Activated CD4-positive, alpha-beta T cell treated with anti-CD3 and anti-CD28 coated beads, Interleukin-2, Interleukin-6, amounts not matched to agents 100 ng/mL and 50 ng/mL, durations not matched to agents 16 hours and 8 hours (primary cell): ENCODE measurements at places on chromosomes 3 and 15.

GRCh38 chr3:39292961-39293360, 13.1 kb upstream of the CX3CR1 start:
- DNase-seq: no peak

DNA sequence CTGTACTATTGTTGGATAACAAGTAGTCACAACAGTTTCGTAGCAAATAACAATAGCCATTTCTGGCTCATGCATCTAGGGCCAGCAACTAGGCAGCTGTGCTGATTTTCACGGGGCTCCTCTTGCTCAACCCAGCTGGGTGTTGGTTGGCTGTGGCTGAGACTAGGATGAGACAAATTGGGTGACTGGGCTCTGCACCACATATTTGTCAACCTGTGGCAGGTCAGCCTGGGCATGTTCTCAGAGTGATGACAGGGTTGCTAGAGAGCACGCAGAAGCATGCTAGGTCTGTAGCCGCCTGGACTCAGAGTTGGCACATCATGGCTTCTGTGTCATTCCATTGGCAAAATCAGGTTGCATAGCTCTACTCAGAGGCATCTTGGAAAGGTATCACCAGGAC, 175.9 kb downstream of the OTOL1 start:
- DNase-seq: no peak

DNA sequence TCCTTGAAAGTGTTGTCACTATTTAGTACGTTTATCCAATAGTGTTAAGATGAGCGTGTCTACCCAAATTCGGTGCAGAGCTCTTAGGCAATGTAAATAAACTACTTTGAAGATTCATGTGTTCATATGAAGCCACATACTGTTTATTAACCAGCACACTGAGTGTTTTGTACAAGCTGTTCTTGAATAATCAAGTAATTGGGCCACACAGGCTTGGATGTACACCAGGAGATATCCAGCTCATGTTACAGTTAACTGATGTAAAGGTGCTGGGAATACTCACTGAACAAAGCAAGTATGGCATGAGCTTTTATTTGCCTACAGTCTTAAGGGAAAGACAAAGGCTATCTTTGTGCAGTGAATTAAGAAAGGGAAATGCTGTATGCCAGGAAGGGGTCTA, 632 bp upstream of the DHX36 start:
- no peak for DNase-seq

DNA sequence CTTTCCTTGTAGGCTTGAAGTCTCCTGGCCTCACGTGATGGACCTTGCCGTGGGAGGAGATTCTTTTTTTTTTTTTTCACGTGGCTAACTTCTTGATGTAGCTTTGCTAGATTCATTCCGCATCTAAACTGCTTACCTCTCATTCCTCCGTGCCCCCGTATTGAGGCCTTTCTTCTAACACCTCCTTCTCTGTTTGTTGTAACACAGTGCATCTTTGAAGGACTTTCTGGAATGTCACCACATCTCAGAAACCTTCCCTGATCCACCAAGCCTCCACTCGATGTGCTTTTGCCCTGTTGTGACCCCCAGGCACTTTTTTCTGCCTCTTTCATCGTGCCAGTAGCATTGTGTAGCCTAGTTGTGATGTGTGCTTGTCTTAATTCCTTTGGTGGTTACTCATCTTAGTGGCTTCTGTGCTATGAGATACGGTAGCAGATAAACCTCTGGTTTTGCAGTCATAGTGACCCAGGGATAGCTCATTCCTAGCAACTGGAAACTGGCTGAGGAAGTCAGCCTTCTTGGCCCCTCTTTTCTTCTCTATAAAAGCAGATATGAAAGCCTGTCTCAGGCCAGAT, 1.6 kb upstream of the BNC1 start:
- DNase-seq: no peak
